Posterior cingulate gyrus (tissue), 11 donors: ENCODE measurements at places on chromosomes 5 and 9.

- no peak for DNase-seq
Measured at GRCh38 chr5:53481159-53481886, 894 bp downstream of the FST start.

DNA sequence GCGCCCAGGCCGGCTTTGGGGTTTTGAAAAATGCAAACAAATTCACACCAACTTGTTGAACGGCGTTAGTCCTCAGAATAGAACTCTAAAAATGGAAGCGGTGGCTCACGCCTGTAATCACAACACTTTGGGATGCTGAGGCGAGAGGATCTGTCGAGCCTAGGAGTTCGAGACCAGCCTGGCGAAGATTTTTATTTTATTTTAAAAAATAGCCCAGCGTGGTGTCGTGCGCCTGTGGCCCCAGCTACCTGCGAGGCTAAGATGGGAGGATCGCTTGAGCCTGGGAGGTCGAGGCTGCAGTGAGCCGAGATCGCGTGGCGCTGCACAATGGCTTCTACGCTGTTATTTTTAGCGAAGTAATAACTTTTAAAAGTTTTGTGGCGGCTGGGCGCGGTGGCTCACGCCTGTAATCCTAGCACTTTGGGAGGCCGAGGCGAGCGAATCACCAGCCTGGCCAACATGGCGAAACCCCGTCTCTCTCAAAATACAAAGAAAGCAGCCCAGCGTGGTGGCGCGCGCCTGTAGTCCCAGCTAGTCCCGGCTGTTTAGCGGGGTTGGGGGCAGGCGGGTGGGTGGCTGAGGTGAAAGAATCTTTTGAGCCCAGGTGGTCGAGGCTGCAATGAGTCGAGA, 694 bp upstream of the PLIN2 start:
- DNase-seq: no peak

- DNase-seq: no peak
Measured at GRCh38 chr9:107496976-107497375, 7.4 kb upstream of the KLF4 start.

DNA sequence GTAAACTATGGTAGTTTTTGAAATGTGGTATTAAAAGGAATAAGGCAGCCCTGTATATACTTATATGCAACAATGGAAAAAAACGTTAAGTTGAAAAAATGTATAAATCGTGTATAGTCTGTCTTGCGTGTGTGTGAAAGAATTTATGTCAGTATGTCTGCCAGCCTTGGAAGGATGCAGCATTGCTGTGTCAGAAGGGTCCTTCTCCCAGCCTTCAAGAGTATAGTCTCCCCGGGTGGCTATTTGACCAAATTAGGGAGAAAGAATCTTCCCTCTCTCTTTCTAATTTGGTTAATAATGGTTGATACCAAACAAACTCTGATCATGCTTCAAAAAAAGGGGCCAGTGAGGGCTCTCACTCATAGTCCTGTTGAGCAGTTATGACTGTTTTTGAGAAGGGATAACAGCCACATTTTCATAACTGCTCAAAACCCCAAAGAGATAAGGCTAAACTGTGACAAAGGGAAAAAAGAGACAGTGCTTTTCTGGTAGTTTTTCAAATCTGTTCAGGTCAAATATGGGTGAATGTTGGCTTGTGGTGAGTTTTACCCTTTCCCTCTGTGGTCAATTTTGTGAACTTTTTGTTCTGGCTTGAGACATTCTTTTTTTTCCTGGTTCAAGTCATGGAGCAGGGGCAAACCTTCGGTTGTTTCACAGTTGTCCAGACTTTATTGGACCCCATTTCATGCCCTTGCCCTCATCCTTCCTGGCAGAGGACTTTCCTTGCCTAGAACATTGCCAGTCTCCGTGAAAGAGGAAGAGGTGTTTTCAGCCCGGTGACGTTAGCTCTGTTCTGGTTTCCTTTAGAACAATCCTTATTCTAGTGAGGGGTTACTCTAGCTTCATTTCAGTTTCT, 21.0 kb downstream of the SNX30 start:
- DNase-seq: no peak

- DNase-seq: no peak
Measured at GRCh38 chr9:112838342-112838741, 52.3 kb downstream of the SLC46A2 start.

DNA sequence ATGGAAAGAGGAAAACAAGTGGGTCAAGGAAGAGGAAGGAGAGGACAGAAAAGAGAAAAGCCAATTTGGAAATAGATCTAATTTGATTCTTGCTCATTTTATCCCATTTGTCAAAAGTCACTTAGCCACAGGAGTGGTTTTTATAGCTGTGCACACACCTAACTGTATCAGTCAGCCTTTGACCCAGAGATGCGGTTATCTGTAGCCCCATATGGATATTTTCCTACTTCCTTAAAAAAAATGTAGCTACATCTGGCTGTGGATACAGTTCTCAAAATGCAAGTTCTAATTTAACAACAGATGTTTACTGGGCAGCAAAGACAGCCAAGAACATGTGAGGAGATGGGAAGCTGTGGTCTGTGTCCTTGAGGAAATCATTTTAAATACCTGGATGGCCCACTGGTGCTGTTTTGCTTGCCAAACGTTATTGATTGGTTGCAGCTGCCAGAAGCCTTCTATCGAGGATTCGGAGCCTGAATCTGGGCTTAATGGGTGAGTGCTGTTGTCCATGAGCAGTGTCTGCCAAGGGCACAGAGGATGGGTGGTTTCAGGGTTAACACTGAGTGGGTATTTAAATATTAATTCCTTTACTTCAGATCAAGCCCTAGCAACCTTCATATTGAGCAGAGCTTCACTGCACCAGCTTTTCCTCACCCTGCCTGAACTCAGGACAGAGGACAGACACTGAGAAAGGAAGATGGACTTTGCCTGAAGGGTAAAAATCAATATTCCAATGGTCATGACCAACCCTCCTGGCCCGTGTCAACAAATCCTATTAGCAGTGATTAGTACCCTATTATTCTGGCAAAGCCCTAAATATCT, 92.2 kb downstream of the APBA1 start:
- DNase-seq: no peak

- no peak for DNase-seq
Measured at GRCh38 chr5:122736086-122736845, 38.6 kb upstream of the SNX2 start.

DNA sequence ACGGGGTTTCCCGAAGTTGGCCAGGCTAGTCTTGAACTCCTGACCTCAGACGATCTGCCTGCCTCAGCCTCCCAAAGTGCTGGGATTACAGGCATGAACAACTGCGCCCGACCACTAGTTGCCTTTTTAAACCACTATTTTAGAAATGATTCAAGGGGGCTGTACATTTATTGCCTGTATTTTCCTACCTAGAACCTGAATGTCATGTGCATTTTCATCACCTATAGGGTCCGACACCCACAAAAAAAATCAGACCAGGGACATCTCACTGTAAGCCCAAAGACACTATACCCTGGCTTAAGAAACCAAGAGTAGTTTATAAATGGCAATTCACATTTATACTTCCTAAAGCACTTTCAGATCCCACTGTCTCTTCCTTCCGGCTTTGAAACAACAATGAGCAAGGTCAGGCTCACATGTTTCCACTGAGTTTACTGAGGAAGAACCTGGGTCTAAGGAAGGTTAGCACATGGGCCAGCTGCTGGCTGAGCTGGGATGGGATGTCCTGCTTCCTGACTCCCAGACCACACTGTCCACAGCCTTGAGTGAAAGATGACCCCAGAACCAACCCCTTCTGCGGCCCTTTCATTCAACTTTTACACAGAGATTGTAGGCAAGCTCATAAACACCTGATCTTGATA, 87.3 kb downstream of the SERINC5 start:
- DNase-seq: no peak

DNA sequence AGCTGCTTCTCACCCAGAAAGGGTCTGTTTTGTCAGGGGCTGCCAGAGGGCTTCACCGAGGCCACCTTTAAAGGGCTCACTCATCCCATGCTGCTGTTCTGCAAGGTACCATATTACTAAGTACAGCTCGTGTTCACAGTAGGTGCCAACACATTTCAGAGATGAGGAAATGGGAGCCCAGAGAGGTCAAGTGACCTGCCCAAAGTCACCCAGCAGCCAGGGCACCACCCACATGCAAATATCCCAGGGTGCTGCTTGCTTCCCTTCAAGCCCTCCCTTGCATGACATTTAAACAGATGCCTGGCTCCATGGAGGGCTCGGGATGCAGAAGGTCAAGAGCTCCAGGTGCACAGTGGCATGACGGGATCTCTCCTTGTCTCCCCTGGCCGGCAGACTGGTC, 123.5 kb upstream of the SARDH start:
- no peak for DNase-seq

DNA sequence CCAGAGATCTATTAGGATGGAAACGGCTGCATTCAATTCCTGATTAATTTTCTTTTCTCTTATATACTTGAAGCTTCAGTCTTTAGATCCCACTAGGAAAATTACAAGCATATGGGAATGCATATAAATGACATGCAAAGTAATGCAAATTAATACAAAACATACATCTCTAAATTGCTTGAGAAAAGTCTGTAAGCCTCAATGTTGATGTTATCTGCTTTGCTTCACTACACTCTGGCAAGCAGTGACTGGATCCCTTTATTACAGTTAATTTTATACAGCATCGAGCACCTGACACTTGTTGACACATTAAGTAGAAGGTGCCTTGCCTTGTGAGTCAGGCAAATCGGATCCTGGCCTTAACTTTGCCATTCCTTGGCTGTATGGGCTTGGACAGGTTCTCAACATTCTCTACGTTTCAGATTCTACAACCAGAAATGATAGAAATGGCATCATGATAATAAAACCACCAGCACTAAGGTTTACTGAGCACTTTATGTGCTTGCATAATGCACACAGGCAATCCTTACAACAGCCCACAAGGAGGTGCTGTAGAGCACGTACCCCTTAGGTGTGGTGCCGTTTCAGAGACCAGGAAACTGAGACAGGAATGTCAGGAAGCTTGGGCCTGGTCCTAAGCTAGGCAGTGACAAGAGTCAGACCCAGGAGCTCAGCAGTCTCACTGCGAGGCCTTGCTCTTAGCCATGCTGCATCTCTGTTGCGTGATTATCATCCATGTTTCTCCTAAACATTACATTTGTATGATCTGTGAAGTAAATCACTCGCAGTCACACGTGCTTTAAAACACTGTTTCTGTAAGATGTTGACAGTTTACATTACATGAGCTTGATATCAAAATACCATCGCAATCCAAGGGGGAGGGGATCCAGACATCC, 2.7 kb downstream of the GCNT4 start:
- DNase-seq: peak; percentile 35

- DNase-seq: peak; percentile 50
Measured at GRCh38 chr9:133603135-133603927, 5.9 kb downstream of the FAM163B start.

GRCh38 chr5:67548520-67549295, 352.1 kb upstream of the CD180 start:
- DNase-seq: no peak

DNA sequence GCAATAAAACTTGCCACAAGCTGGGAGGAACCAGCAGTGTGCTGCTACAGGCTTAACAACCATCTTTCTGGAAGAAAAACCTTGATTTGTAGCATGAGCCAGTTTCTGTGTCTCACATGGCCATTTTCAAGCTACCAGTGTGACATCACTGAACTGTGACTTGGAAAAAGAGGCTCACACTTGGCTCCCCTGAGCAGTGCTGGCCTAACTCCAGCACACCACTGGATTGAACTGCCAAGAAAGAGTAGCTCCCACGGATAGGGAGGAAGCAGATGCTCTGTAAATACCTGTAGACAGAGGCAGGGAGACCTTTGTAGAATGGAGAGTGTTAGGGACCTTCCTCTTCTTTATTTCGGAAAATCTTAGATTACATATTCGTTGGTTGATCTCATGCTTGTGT, 197.9 kb downstream of the SH3GL2 start:
- no peak for DNase-seq

GRCh38 chr5:180160215-180160614, 48.8 kb downstream of the RASGEF1C start:
- DNase-seq: no peak

DNA sequence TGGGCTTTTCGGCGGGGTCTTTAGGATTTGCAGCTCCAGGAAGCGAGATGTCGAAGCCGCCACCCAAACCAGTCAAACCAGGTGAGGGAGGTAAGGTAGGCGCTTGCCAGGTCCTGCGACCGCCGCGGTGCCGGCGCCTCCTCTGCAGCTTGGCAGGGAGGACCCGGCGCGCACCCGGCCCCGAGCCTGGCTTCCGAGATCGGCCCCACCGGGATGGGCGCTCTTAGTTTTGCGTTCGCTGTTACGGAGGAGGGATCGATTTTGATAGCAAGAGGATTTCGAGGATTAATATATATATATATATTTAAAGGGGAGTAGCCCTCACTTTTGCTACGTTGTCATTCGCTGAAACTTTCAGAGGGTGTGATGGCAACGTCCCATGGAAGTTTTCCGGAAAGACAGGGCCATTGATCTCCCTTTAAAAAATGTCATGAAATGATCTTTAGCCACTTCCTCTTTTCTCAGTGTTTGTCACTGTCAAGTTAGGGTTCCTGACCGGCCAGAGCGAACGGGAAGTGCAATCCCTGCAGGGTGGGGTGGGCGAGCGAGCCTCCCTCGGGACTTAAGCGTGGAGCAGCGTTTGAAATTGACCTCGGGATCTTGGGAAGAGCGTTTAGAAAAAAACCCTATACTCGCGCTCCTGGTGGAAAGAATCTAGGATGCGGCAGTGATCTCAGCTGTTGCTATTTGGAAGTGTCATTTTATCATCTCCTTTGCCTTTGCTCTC, 495 bp downstream of the OSTF1 start:
- no peak for DNase-seq

- no peak for DNase-seq
Measured at GRCh38 chr9:90449213-90449925, 193.3 kb downstream of the DIRAS2 start.

- DNase-seq: no peak
Measured at GRCh38 chr5:147092044-147092443, 142.8 kb upstream of the STK32A start.

DNA sequence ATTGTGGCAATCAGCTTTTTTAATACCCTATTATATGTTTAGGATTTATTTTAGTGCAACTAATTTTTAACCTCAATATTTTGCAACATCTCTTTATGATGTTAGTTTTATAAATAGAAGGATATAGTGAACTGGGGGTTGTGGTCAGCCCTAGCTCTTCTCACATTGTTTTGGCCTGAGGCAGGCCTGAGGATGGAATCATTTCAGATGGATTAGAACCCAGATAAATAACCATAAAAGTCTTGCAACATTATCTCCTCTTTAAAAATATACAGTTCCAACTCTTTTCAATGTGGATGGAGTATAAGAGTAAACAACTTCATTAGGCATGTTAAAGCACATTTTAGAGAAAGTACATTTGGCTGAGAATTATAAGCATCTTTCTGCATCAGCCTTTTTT, 522.7 kb downstream of the NR2F1-AS1 start:
- DNase-seq: no peak

DNA sequence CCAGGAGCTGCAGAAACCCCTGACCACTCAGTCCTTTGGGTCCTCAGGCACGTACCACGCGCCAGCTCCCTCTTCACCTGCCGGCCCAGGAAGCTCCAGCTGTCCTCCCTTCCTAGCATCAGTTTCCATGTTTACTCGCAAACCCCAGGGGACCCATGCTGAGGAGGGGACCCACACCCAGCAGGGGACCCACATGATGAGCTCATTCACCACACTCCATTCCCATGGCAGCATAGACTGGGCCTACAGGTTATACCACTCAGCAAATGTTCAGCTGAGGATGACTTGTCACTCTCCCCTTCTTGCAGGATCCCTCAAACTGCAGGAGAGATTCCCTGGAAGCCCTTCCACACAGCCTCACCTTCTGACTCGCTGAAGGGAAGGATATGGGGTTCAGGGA, 73.5 kb upstream of the GALNT10 start:
- no peak for DNase-seq
